ENCODE measurements at places on chromosomes 1 and 21.

GRCh38 chr1:19762175-19762779 lies 37.4 kb downstream of the TMCO4 start:
- DNase-seq = peak; percentile 17

GRCh38 chr1:211182746-211183145 lies 48.8 kb upstream of the KCNH1 start:
- DNase-seq = no peak

GRCh38 chr1:48250572-48250971 lies 28.1 kb downstream of the SLC5A9 start:
- DNase-seq = no peak

DNA sequence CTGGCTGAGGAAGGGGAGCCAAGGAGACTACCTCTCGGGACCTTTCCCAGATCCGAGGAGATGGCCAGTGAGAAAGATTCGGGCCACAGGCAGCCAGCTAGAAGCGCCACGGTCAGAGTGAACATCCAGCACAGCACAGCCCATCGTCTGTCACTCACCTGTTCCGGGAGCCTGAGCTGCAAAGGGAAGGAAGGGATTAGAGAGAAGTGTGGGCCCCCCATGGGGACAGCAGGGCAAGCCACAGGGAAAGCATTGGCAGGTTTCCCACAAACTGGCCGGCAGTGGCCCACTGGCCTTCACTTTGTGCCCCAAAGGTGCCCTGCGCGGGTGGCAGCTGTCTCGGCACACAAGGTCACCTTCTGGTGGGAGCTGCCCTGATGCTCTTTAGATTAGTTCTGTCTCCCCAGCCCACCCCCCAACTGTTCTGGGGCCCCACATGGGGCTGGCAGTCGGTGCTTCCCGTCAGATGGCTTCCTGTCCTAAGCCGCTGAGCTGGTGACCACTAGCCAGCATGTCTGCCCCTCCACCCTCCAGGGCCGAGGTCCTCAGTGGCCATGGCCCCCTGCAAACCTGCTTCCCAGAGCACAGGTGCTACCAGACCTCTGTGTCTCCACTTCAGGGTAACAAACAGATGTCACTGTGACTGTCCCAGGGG lies 56.7 kb downstream of the LACTBL1 start:
- DNase-seq = no peak
